AG04450 (cell line): ENCODE measurements at places on chromosomes 6 and 20.

DNA sequence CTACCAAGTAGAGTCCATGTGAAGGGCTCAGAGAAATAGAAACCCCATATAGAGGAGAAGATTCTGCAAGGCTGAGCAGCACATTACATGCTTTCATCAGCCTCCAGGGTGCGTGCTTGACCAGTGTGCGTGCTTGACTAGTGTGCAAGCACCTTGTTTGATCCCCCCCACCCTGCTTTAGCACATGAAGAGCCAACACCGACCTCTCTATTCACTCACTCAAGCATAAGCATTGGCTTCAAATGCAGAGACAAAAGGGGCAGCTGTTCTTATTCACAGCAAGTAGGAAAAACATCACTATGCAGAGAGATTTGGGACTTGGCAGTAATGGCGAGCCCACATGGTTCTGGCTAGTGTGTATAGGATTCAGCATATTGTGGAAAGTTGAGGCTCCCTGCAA is 278.7 kb upstream of the RNF217 start:
- no peak for DNase-seq

GRCh38 chr20:15945289-15945688 is 628.0 kb downstream of the KIF16B start:
- DNase-seq: no peak

- DNase-seq: no peak
Measured at GRCh38 chr6:73290435-73290834, 27.4 kb upstream of the KHDC1 start.

DNA sequence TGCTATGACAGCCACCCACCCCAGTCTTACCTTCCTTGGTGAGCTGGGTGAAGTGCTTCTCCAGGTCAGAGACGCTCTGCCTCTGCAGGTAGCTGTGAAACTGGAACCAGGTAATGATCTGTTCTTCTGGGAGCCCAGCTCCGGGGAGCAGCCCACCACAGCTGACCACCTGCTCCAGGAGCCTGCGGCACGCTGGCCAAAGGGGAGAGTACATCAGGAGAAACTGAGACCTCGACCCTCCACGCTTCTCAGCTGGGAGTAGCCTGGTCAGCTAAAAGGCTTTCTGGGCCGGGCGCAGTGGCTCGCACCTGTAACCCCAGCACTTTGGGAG is 82.8 kb downstream of the PTPN1 start:
- no peak for DNase-seq

- no peak for DNase-seq
Measured at GRCh38 chr20:47810721-47811347, 25.6 kb upstream of the SULF2 start.

GRCh38 chr6:75892384-75892783 is 143.3 kb downstream of the MYO6 start:
- no peak for DNase-seq

DNA sequence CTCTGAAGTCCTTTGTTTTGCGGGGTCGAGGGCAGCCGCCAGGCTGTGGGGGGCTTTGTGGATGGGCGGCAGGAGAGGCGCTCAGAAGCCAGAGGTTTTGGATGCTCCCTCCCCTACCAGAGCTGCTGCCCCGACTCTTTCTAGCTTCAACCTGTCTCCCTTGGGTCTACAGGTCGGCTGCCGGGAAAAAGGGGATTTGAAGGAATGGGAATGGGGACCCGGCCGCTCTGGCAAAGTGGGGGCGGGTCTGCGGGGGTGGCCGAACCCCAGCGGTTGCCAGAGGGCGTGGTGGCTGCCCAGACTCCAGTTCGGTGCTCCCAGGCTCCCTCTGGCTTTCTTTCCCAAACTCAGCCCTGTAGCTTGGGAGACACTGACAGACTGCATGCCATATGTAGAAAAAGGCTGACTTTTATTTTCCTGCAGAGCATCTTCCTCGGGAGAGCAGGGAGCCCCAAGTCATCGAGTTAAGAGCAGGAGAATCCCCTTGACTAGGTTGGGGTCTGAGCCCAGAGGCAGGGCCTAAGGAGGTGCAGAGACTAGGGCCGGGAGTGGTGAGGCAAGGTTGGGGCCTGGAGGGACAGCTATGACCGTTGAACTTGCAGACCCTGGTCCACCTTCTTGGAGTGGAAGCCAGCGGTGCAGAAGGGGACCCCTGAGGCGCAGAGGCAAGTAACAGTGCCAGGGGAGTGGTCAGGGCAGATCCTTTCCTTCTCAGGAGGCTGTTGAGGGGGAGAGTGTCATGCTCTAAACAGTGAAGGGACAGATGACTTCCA is 1.4 kb upstream of the PPP1R18 start:
- DNase-seq: no peak

DNA sequence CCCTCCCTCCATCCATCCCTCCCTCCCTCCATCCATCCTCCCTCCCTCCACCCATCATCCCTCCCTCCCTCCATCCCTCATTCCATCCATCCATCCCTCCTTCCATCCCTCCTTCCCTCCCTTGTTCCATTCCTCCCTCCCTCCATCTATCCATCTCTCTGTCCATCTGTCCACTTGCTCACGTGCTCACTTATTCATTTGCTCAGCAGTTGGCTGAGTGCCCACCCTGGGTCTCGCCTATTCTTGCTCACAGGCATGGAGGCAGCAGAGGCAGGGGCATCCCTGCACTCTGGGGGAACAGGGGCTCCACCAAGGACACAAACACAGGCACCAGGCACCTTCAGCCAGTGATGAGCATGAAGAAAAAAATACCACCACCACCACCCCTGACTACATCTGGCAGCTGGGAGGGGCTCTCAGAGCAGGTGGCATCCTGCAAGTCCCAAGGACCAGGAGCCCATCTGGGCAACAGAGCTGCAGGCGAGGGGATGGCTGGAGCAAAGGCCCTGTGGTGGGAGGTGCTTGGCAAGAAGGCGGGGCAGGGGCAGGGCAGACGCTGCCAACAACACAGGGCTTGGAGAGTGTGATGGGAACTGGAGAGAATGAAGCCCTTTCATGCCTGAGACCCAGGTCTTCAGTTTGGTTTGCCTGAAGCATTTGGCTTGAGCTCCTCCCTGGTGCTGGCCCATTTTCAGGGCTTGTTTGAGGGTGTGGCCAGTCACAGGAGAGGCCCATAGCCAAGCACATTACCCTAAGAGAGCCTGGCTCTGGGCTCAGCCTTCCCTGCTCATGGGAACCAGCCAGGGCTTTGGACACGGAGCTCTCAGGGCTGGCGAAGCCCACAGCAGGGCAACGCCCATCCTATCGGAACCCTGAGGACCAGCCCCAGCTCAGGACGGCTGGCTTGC is 40.2 kb upstream of the MRGBP start:
- no peak for DNase-seq

DNA sequence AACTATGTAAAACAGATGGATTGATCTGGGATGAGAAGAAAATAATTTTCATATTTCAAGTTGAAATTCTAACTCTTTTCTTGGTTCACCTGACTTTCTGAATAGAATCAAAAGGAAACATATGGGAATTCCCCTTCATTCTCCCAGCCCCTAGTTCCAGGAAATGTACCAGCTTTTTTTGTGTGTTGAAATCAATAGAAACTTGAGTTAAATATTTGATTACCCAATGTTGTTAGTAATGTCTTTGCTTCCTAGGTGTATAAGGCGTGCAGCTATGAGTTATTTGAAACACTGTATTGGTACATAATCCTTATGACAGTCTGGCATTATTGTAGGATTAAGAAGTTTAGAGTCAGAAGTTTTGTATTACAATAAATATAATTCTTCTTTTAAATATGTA is 21.5 kb downstream of the VNN2 start:
- DNase-seq: no peak

DNA sequence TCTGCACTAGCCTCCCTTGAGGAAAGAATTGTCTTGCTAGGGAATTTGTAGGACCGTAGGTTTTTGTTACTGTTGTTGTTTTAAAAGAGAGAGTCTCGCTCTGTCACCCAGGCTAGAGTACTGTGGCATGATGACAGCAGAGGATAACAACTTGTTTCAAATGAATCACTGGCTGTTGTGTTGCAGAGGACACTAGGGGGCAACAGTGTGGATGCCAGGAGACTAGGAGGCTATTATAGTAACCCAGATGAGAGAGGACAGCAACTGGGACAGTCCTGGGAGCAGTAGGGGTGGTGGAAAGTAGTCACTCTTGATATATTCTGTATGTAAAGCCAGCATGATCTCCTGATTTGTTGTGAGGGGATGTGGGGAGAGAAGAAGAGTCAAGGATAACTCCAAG is 41.8 kb upstream of the LAMA4 start:
- DNase-seq: no peak

- peak; percentile 36 for DNase-seq
Measured at GRCh38 chr6:148144917-148145521, 197.6 kb upstream of the SASH1 start.

DNA sequence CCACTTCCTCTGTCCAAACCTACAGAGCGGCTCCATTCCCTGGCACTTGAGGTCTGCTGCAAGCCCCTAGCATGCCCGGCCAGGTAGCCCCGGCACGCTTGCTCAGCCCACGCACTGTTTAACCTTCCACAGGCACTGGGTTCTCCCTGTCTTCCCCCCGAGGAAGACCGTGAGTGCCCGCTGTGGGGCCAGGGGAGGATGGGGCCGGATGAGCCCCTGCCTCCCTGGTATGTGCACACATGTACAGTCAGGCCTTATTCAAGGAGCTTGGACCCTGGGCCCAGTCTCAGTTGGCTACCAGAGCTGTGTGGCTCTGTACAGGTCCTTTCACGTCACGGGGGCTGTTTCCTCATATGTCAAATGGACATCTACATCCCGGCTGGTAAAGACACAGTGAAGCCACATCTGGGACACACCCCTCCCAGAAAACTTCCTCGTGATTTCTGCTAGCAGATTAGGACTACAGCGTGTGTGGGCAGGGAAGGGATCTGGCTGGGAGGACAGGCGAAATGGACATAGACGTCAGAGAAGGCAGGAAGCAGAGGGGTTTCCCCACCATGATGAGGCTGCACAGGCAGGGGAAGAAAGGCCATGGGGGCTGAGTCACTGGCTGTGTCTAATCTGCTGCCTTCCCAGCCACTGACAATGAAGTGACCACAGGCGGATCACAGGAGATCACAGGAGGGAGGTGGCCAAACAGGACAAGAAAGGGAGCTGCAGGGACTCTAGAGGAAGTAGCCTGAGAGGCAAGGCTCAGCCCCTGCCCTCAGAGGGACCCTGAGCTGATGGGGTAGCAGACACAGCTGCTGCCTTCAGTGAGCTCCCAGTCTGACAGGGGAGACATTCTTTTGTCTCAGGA is 62.9 kb downstream of the MRPL14 start:
- peak; percentile 86 for DNase-seq

- no peak for DNase-seq
Measured at GRCh38 chr6:68059899-68060298, 575.2 kb upstream of the ADGRB3 start.

DNA sequence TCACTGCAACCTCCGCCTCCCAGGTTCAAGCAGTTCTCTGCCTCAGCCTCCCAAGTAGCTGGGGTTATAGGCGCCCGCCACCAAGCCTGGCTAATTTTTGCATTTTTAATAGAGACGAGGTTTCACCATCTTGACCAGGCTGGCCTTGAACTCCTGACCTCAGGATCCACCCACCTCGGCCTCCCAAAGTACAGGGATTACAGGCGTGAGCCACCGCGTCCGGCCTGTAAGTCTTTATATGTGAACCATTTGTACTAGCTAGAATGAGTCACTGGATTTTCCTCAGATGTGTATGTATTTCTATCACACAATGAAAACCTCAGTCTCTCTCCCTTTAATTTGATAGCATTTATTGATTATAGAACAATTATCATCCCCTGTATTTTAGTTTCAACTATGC is 34.0 kb downstream of the ITCH start:
- DNase-seq: no peak

DNA sequence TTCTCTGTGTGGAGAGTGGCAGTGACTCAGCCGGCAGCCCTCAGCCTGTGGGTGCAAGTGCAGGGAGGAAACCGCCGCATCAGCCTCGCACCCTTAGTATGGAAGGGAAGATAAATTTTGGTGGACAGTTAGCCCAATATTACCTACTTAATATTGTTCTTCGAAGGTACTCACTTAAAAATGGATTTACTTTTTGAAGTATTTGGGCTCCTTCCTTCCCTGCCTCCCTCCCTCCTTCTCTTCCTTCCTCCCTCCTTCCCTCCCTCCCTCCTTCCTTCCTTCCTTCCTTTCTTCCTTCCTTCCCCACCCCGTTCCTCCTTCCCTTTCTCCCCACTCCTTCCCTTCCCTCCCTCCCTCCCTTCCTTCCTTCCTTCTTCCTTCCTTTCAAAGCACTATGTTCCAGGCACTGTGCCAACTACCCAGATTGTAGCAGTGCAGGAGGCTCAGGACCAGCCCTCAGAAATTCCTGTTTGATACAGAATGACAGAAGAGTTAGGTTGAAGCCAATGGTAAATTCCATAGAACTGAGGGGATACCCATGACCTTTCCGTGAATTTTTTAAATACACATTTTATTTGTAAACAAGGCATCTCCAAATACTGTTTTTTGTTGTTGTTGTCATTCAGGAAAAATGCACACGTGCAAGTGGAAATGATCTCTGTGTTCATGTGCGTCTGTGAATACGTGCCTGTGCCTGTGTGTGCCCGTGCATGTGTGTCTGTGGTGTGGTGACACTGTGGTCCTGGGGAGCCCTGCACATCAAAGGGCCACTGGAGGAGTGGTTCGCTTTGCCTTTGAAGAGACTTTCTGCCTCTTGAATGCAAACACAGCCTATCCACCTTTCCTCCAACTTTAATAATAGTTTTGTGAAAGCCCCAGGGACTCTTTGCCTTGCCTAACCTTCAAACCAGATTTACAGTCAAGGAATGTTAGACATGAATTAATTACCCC is 141.7 kb downstream of the EDN3 start:
- DNase-seq: no peak

DNA sequence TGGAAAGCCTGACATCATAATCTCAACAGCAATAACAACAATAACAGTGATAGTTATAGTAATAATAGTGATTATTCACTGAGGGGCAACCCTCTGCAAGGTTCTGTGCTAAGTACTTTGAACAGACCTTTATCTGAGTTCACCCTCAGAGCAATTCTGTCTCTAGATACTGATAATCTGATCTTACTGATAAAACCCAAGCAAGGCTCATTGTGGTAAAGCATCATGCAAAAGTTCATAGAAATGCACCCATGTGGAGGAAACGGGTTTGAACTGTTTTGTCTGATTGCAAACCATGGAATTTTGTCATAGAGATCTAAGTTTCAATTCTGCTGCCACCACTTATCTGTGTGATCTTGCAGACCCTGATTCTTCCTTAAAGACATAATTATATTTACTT is 1.3 kb upstream of the KIAA0408 start:
- DNase-seq: no peak

- DNase-seq: no peak
Measured at GRCh38 chr6:106422534-106422933, 62.0 kb downstream of the CRYBG1 start.
